ENCODE measurements at places on chromosomes 16 and 17.

GRCh38 chr16:17260276-17260849, 210.4 kb downstream of the XYLT1 start:
- DNase-seq, result no peak

- no peak for DNase-seq
Observed at GRCh38 chr17:81251709-81252301, 12.7 kb downstream of the NDUFAF8 start.

GRCh38 chr17:13550291-13550690, 51.4 kb downstream of the HS3ST3A1 start:
- DNase-seq, result no peak

GRCh38 chr16:13335879-13336278, 434.5 kb downstream of the SHISA9 start:
- DNase-seq, result no peak

DNA sequence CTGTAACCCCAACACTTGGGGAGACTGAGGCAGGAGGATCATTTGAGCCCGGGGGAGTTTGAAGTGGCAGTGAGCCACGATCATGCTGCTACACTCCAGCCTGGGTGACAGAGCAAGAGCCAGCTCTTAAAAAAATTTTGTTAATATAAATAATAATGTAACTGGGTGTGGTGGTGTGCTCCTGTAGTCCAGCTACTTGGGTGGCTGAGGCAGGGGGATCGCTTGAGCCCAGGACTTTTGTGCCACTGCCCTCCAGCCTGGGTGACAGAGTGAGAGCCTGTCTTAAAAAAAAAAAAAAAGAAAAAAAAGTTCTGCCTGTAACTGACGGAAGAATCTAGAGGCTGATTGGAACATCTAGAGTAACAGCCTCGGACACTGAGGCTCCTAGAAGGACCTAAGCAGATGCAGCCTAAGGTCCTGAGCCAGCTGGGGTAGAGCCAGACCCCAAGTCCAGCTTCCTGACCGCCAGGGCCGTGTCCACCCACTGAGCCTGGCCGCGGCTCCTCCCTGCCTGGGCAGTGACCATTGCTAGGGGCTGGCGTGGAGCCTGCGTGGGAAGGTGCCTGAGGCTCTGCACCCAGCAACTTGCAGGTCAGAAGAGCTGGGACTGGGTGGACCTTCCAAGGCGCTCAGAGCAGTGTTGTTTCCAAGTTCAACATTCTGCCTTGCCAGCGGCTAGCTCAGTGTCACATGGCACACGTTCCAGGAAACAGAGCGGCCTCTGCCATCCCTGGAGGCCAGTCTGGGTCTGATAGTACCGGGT, 209.4 kb upstream of the CIBAR2 start:
- no peak for DNase-seq

DNA sequence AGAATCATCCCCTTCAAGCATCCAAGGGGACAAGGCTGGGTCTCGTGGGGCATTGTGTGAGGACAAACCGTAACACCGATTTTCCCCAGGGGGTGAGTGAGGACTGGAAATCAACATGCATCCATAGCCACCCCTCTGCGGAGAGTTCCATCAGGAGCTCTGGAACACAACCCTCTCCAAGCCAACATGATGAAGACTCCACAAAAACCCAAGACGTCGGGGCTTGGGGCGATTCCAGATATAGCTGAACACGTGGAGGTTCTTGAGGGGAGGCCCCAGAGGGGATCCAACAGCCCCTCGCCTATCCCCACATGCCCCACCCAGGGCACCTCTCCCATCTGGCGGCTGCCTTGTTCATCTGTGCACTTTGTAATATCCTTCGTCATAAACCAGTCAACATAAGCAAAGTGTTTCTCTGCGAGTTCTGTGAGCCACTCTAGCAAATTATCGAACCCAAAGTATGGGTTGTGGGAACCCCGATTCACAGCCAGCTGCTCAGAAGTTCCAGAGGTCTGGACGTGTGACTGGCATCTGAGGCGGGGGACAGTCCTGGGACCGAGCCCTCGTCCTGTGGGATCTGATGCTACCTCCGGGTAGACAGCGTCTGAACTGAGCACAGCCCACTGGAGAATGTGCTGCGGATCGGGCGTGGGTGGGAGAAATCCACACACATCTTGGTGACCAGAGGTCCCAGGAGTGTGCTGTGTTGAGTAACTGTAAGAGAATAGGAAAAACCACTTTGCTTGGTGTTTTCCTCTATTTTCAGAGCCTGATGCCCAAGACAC, 55.5 kb downstream of the RPH3AL start:
- no peak for DNase-seq

DNA sequence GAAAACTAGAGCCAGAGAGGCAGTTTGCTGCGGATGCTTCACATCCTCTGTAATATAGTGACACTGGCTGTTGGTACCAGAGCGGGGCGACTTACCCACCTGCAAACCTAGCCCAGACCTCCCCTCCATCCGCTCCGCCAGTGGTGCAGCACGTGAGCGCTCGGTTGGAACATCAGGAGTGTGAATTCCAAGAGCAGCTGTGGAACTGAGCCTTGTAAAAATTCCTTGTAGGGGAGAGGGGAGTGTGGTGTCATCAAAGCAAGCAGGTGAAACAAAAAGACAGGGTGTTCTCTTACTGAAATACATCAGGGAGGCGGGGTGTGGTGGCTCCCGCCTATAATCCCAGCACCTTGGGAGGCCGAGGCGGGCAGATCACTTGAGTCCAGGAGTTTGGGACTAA, 51.3 kb downstream of the CCDC42 start:
- no peak for DNase-seq

GRCh38 chr17:55433629-55434422, 12.2 kb upstream of the MMD start:
- DNase-seq, result no peak

- no peak for DNase-seq
Observed at GRCh38 chr17:52537421-52537820, 378.9 kb upstream of the CA10 start.

DNA sequence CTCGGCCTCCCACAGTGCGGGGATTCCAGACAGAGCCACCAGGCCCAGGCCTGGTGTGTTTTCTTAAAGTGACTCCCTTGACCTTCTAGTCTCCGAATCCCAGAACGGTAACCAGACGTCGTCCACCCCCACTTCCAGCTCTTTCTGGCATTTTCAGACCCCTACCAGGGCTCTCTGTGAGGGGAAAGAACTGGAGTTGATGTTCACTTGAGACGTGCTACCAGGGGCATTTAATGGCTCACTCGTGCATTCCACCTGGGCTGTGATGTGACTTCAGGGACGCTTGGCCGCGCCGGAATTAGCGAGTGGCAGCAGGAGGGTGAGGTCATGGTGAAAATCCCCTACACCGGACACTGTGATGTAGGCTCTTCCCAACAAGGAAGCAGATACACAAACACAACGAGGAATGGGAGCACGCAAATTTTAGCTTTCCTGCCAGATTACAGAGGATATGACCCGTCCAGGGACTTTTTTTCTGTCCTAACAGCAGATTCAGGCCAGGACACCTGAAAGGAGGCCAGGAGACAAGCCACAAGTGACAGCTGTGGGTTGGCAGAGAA, 1.1 kb upstream of the GNA13 start:
- DNase-seq, result no peak

DNA sequence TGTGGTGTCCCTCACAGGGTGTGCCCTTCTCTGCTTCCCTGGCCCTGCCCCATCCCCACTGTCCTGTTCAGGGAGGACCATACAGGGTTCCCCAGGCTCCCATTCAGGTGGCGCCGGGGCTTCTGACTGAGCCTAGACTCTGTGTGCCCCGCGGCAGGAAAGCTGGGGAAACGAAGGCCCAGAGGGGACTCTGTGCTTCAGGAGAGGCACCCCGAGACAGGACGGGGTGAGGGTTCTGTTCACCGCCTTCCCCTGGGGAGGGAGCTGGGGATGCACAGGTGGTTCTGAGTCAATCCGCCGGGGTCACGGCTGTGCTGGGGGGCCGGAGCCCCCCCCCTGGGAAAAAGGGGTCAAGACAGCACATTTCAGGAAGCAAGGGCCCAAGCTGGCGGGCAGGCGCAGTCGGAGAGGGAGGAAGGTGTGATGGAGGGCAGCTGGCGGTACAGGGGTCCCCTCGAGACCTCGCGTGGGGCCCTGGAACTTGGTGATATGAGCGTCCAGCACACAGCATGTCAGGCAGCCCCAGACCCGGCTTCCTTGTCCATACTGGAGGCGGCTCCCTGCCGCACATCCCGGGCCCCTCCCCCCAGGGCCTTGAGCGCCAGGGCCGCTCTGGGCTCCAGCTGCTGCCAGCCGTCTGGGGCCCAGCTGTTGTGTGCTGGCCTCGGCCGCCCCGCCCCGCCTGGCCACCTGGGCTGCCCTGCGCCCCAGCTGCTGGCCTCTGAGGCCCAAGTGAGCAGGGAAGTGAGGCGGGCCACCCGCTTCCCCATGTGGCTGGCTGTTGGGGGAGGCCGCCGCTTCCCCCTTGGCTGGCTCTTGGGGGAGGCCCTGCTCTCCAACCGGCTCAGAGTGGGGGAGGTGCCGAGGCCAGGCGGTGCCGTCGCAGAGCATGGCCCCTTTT, 5.6 kb upstream of the NOTUM start:
- DNase-seq, result no peak

- DNase-seq, result no peak
Observed at GRCh38 chr16:12360240-12360639, 383.7 kb downstream of the SNX29 start.

DNA sequence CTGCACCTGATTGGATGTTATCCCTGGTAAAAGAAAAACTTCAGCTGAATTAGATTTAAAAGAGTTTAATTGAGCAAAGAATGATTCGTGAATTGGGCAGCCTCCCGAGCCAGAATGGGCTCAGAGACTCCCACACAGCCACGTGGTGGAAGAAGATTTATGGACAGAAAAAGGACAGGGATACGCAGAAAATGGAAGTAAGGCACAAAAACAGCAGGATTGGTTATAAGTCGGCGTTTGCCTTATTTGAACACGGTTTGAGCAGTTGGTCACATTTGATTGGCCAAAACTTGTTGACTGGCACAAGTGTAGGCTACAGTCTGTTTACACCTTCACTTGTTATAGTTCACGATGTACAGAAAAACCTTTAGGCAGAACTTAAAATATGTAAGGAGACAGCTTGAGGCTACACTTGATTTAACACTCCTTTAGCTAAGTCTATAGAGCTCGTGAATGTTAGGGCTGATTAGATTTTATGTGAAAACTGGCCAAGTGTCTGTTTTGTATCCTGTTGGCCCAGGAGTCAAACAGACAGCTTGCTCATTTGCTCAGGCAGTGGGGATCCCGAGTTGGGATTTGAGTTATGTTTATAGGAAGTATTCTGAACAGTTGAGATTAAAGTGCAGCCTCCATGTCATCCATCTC, 119.5 kb upstream of the SHISA6 start:
- DNase-seq, result no peak

GRCh38 chr17:82435601-82436583, 14.7 kb downstream of the CYBC1 start:
- no peak for DNase-seq

All from DND-41 (cell line).